ENCODE measurements at places on chromosomes 13 and 19.
A peak's percentile ranks its signal among the peaks of the same experiment; 100 is the strongest.

GRCh38 chr13:109900320-109900719, 113.9 kb upstream of the IRS2 start:
- no peak for DNase-seq

DNA sequence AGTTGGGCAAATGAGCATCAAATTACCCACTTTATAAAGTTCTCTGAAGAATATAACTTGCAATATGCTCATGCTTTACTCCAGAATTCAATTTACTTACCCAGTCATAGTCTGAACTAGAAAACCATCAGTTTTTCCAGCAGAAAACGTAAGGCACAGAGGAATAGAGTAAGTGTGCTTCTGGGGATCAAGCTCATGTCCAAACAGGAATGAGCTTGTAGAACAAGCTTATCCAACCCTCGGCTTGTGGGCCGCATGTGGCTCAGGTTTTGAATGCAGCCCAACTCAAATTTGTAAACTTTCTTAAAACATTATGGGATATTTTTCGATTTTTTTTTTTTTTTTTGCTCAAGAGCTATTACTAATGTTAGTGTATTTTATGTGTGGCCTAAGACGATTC, 308.5 kb upstream of the KLF12 start:
- no peak for DNase-seq

DNA sequence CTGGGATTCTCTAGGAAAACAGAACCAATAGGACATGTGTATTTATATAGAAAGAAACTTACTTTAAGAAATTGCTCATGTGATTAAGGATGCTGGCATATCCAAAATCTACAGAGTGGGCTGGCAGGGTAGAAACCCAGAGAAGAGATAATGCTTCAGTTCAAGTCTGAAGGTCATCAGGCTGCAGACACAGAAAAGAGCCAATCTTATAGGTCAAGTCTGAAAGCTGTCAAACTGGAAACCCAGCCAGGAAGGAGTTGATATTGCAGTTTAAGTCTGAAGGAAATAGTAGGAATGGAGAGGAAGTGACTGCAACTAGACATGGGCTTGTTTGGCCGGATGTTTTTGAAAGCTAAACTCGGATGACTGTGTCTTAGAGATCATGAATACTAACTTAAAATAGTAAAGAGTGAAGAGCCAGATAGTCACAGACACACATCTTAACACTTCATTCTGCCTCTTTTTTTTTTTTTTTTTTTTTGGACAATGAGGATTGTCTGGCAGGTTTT, 125.3 kb upstream of the GPC6 start:
- no peak for DNase-seq

GRCh38 chr19:34135054-34135800, 37.1 kb upstream of the LSM14A start:
- DNase-seq = no peak

DNA sequence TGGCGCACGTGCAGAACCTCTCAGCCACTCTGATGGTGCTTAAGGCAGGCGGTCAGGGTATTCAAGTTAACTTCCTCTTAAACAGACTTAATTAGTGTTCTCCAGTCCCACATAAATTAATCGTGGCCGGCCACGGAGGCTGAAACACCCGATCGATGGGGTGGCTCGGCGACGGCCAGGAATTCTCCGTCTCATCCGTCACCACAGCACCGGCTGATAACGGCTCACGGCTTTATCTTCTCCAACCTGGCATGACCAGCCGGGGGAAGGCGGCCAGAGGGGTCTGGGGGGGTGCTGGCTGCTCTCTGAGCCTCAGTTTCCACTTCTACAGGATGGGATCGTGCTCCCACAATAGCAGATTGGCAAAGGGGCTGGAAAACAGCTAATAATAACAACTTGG, 32.6 kb upstream of the TCF3 start:
- DNase-seq = no peak

- DNase-seq = peak; percentile 4
These were observed 177.8 kb downstream of the OLFM4 start for GRCh38 chr13:53206455-53206854.

DNA sequence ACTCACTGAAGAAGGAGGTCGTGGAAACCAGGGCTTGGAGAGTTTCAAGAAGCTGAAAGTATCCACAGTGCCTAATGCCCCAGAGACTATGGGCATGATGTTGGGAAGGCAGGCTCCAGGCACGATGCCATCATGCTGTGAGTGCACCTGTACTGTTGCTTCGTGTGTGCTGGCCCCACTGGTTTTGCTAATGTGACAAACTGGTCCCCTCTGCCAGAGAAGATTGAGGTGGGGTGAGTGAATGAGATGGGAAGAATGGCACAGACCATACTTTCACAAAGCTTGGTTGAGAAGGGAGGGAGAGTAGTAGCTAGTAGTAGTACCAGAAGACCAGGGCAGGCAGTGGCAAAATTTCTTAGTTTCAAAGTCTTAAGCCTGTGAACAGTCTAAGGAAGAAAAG, 19.0 kb upstream of the POP4 start:
- no peak for DNase-seq

- no peak for DNase-seq
These were observed 8.4 kb downstream of the B3GNT3 start for GRCh38 chr19:17803264-17803896.

DNA sequence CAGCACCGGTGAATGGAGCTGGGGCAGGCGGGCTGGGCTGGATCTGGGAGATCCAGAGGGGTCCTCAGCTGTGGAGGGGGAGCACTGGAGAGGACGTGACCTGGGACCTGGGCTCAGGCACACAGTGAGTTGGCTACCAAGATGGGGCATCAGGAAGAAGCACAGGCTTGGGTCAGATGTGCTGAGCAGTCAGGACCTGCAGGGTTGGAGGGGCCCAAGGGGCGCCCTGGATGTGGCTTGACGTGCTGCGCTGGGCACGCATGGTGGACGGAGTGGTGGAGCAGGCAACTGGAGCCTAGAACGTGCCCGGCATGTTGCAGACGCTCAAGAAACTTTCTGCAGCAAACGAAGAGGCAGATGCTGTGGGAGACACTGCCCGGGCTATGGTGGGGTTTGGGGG, 20.7 kb downstream of the PIP5K1C start:
- DNase-seq = no peak

DNA sequence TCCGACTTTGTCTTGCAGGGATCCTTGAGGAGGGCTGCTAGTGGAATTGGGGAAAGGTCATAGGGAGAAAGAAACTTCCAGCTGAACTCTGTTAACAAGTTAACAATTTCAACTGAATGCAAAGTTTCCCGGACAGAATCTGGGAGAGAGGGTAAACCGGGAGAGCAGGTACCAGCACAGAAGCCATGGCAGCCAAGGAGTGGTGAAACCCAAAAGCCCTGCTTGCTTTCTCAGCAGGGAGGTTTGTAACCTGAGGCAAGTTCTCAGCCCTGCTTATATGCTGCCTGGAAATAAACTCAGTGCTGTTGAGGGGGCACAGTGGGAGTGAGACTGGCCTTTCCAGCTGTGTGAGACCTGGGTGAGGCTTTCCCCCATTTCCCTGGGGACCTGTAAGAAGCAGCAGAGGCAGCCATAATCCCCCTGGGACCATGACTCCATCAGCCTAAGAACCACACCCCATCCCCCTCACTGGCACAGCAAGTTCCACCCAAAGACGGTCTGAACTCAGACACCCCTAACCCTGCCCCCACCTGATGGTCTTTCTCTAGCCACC, 84.0 kb downstream of the SUCLA2 start:
- DNase-seq = no peak

- DNase-seq = no peak
These were observed 7.3 kb downstream of the RPS16 start for GRCh38 chr19:39428283-39429112.

GRCh38 chr19:40191836-40192646, 815 bp downstream of the MAP3K10 start:
- no peak for DNase-seq

GRCh38 chr19:48509467-48510194, 2.0 kb downstream of the LMTK3 start:
- DNase-seq = no peak

DNA sequence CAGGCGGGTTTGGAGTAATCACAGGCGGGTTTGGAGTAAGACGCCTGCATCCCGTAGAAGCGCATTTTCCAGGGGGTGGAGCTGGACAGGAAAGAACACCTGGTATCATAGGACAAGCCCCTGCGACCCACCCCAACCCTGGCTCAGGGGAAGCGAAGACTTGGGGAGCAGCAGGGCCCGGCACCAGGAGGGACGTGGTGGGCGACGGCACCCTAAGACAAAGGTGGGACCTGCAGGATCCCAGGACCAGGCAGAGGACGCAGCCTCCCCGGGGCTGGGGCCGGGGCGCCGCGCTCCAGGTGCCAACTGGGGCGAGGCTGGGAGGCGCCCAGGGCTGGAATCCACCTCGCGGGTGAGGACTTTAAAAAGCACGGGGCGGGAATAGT, 520 bp downstream of the ZNF600 start:
- no peak for DNase-seq

DNA sequence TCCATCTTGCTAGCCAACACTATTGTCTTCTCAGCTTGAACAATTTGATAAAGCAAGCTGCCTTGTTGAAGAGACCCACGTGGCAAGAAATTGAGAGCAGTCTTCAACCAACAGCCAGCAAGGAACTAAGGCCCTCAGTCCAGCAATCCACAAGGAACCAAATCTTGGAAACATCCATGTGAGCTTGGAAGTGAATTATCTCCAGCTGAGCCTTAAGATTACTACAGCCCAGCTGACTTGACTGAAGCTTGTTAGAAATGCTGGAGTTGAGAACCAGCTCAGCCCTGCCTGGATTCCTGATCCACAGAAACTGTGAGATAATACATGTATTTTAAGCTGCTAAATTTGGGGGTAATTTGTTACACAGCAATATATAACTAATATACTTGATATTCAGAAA, 26.2 kb upstream of the DCT start:
- DNase-seq = no peak

- no peak for DNase-seq
These were observed 22.1 kb upstream of the WDFY2 start for GRCh38 chr13:51562011-51562671.

GRCh38 chr19:16571283-16571682, 932 bp downstream of the SLC35E1 start:
- peak; percentile 16 for DNase-seq

DNA sequence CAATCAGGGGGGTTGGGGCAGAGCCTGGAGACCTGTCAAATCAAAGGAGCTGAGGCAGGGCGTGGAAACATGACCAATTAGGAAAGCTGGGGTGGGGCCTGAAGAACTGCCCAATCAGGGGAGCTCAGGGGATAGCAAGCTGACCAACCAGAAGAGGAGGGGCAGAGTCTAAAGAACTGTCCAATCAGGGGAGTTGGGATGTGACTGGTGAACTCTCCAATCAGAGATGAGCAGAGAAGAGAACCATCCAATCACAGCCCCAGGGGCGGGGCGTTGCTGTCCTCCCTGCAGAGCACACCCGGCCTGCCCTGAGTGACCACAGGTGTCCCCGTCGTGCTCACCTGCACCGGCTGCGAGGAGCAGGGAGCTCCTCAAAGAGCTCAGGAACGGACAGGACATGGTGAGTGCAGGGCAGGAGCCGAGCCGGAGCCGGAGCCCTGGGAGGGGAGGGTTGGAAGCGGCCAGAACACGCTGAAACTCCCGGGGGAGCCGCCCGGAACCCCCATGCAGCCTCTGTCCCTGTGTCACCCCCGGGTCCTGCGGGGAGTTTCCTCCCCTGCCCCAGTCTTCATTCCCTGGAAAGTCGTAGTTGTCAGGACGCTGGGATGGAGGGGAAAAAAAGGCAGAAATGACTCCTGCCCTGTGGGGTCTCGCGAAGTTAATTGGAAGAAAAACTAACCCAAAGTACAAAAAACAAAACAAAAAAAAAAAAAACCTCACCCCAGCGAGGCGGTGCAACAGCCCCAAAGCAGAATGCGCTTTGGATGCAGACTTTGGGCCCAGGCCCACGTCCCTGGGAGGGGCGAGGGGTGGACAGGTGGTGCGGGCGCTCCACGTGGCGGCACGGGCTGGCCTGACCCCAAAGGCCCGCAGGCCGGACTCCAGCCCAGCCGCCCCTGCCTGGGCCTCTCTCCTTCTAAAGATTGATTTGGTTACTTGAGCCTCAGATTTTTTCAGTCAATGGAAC, at the start of gene ZNF556:
Gene ZNF556, plus strand, starts transcription at position 311 of the 967 bp plus-strand sequence. Its CDS starts 87 bp downstream, at position 398.
- DNase-seq = peak; percentile 98

GRCh38 chr19:3725121-3725520, 16.9 kb downstream of the TJP3 start:
- no peak for DNase-seq

- no peak for DNase-seq
These were observed 13.3 kb upstream of the AKAP8L start for GRCh38 chr19:15432018-15432494.

- DNase-seq = no peak
These were observed 2.3 kb downstream of the ARHGAP35 start for GRCh38 chr19:46862974-46863632.

DNA sequence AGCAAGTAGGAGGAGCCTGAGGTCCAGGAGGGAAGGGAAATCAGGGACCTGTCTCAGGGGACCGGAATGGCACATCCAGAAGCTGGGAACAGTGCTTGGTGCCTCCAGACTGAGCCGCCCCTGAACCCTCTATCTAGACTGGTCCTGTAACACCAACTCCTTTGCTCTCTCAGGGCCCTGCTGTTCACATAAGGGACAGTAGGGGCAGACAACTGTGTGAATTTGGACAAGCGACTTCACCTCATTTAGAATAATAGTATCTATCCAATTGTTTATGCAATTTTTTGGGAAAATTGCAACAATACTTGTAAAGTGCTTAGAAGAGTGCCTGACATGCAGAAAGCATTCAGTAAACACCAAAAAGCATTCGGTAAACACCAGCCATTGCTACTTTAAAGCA, 14.0 kb downstream of the SYMPK start:
- no peak for DNase-seq

DNA sequence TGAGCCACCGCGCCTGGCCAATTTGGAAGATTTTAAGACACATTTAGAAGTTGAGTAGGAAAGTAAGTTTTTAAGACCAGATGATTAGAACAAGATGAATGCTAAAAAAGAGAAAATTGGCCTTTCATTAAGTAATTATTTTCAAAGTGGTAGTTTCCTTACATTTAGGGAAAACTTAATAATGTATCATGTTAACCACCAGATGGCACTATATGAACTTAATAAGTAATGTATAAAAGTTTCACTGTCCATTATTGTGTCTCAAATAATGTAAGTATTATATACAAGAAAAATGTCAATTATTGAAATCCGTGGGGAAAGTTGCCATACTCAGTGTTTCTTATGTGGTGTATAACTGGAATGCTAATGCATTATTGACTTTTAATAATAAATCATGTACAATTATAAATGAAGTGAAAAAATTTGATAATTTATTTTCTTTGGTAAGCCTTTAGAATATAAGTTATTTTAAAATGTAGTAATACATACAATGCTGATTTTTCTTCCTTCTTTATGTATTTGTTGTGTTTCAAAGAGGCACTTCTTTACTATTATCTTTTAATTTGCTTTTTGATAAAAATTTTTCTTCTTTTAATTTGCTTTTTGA, 29.2 kb downstream of the COG6 start:
- peak; percentile 3 for DNase-seq

- no peak for DNase-seq
These were observed 49.3 kb downstream of the NFIC start for GRCh38 chr19:3415695-3416094.

GRCh38 chr13:93080587-93080986, 146.0 kb upstream of the GPC6 start:
- DNase-seq = no peak

GRCh38 chr19:33329736-33330135, 27.4 kb upstream of the CEBPA start:
- DNase-seq = no peak
